Brain (organoid and tissue), 16 donors: ENCODE measurements at places on chromosomes 6 and 20. TPM values are rescaled to one million over a fixed set of nuclear protein-coding genes. Genes with fewer than 3 reads are reported as not detected.

Gene GTSF1L
- polyA plus RNA-seq = not detected

Gene SRMS
- not detected for polyA plus RNA-seq

Gene NEURL2
- polyA plus RNA-seq = 1.9 TPM

Gene VGLL2
- polyA plus RNA-seq = not detected

Gene GSTA3
- not detected for polyA plus RNA-seq

Gene PPIL6
- 7.6 TPM for polyA plus RNA-seq

Gene RBM24
- polyA plus RNA-seq = 16.6 TPM

Gene SYNDIG1
- 19.3 TPM for polyA plus RNA-seq
